Type B pancreatic cell (in vitro differentiated cells): ENCODE measurements at places on chromosomes 16 and 17. TPM values are rescaled to one million over a fixed set of nuclear protein-coding genes. Genes with fewer than 3 reads are reported as not detected.

GRCh38 chr16:79784007-79784406, 183.5 kb upstream of the MAF start:
- no peaks in the 10 kb centered on the region for H3K4me1 ChIP-seq
- no peaks in the 10 kb centered on the region for H3K27me3 ChIP-seq
- no peak overlapping the region for H3K4me3 ChIP-seq
- no peak overlapping the region for H3K27ac ChIP-seq
- no peaks in the 10 kb centered on the region for H3K36me3 ChIP-seq
- DNase-seq, result no peak

GRCh38 chr17:77281904-77282367, 141.2 kb downstream of the SEC14L1 start:
- H3K4me3 ChIP-seq, result peak overlapping the region; percentile 93
- no peaks in the 10 kb centered on the region for H3K36me3 ChIP-seq
- H3K4me1 ChIP-seq, result peaks cover 29% of the 10 kb centered on the region
- no peak for DNase-seq
- H3K27me3 ChIP-seq, result peaks cover 38% of the 10 kb centered on the region

GAS2L2 gene
- 0.22 TPM in 1 of 2 replicates, not detected in the other for total RNA-seq

DNA sequence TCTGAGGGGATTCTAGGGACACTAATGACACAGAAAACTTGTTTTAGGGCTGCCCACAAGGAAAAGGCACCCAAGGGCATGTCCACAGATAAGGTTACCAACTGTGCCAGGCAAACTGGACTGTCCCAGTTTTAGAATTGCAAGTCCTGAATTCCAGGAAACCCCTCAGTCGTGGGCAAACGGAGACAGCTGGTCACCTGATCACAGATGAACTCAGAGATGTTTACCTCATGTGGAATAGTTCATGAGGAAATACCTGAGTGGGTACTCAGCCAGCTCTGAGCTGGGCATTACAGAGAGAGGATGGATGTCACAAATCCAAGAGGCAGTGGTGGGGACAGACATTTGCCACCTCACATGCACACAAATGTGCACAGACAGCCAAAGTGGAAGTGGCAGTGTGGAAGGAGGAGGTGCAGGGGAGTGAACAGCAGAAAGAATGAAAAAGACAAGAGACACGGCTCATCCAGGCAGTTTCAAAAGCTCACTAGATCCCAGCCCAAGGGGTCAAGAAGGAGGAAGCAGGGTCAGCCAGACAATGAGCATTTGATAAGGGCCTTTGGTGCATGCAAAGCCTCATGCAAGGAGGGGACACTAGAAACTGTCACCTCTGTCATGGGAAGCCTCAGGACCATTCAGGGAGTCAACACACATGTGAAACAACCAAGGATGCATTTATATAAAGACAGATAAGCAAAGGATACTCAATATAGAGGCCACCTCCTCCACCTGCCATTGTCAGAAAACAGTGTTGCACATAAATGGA, 24.8 kb downstream of the TTLL6 start:
- H3K27me3 ChIP-seq, result peaks cover 63% of the 10 kb centered on the region
- H3K4me3 ChIP-seq, result no peak overlapping the region
- no peak for DNase-seq
- H3K36me3 ChIP-seq, result no peaks in the 10 kb centered on the region
- peaks cover 15% of the 10 kb centered on the region for H3K4me1 ChIP-seq

GRCh38 chr17:55452139-55452790, 30.6 kb upstream of the MMD start:
- H3K4me1 ChIP-seq, result peaks cover 61% of the 10 kb centered on the region
- no peak overlapping the region for H3K4me3 ChIP-seq
- H3K27ac ChIP-seq, result peak overlapping the region; percentile 68
- H3K36me3 ChIP-seq, result no peaks in the 10 kb centered on the region
